Lower leg skin (tissue), 4 donors: ENCODE measurements at places on chromosomes 6 and 20.

GRCh38 chr6:52164319-52165094 is 21.7 kb upstream of the IL17A start:
- no peak for DNase-seq

DNA sequence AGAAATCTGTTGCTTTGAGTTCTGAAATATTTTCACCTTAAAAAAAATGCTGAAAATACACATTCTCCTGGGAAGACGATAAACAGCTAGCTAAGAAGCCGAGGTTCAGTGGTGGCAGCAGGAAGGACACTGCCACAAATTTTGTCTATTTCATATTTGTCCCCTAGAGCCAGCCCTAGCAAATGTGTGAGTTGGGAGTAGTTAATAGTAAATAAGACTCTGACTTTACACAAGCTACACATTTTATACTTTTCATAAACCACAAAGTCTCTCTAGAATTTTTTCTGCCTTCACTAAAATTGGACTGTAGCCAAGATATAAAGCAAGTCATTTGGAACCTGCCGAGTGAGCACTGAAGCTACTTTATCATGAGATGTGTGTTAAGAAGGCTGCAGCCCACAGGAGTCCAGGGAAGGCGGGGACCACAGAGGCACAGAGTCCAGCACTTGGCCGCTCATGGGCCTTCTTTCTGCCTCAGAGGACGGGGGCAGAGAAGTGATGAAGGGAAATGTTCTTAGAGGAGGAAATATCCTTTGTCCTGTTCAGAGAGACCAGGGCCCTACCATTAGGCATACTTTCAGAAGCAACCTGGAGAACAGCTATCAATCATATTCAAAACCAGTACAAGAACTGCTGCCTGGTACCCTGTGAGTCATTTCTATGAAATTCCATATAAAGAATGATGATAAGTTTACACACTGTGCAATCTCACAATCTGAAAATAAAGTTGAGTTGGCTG is 241.7 kb upstream of the TAB2 start:
- DNase-seq = no peak

DNA sequence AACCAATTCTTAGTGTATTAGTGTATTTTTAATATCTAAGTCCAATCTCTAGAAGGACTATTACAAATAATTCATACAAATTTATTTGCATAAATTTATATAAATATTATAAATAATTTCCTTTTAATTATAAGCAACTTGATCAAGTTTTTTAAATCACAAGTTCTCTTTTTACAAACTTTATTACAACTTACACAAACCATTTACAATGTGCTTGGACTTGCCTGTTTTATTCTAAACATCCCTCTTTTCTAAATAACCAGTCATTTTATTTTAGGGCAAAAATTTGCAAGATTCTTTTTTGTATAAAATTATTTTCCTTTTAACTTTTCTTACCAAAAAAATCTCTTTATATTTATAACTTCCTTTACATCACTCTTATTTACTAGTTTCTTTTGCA is 83.5 kb upstream of the SYNCRIP start:
- no peak for DNase-seq

- DNase-seq = no peak
Measured at GRCh38 chr6:6004390-6004995, 2.2 kb downstream of the NRN1 start.

DNA sequence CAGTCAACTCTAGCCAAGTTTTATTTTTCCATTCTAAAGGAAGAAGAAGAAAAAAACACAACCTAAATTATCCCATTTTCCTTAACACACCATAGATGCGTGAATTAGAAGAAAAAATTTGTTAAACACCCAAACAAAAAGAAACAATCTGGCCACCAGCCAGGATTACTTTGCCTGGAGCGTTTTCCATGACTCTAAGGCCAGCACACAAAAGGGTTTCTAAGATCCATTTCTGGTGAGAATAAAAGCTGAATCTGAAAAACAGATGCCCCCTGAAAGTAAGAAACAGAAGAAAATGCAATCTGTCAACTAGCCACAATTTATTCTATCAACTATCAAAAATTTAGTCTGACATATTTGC is 267.2 kb upstream of the SULF2 start:
- DNase-seq = no peak

- no peak for DNase-seq
Measured at GRCh38 chr6:102902471-102902870, 1509.0 kb downstream of the GRIK2 start.

DNA sequence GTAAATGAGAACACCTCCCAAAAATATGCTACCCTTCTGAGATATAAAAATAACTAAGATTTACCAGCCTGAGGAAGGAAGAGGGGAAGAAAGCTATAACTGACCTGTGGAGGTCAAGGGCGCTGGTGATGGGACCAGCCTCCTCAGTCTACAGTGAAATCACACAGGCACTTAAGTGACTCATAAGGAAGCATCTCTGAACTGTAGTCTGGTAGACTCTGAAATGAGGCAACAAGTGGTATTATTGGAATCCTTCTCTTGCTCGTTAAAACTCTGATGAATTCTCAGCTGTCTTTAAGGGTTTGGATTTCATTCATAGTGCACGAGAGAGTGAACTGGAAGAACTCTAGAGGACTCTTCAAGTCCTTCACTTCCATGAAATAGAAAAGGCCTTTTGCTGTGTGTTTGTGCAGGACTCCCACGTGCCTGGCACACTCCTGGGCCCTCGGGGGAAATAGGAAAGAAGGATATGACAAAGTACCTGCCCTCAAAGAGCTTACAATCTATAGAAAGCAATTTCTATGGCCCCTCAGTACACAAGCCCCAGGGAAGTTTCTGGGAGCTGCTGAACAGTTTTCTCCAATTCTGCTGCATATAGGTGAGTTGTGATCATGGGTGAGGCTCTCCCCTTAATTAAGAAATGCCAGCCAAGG is 231.8 kb upstream of the RREB1 start:
- no peak for DNase-seq

- DNase-seq = peak; percentile 76
Measured at GRCh38 chr20:50110141-50111047, 2.6 kb downstream of the UBE2V1 start.
